ENCODE measurements at places on chromosomes 4 and X.

DNA sequence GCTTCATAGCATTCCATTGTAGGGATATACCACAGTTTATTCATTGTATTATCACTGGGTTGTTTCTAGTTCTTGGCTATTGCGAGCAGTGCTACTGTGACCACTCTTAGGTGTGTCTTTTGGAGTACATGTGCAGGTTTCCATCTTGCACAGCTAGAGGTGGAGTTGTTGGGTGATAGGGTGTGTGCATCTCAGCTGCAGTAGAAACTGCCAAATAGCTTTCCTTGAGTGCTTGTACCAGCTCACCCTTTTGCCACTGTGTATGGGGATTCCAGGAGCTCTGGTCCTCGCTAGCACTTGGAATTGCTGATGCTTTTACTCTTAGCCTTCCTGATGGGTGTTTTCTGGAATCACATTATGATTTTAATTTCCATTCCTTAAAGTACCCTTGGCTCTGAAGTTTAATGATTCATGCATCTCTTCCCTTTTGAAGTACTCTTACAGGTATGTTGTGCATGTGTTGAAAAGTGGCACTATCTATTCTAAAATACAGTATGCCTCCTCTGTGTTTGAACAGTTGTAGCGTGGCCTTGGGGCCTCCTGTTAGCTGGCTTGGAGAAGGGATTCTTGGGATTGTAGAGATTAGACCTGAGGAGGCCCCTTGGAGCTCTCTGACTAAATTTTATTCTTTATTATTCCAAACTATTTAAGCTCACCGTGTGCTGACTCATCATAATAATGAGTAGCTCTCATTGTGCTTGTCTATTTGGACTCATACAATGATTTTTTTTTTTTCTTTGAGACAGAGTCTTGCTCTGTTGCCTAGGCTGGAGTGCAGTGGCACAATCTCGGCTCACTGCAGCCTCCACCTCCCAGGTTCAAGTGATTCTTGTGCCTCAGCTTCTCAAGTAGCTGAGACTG lies 38.4 kb downstream of the HTT start:
- DNase-seq, result no peak

DNA sequence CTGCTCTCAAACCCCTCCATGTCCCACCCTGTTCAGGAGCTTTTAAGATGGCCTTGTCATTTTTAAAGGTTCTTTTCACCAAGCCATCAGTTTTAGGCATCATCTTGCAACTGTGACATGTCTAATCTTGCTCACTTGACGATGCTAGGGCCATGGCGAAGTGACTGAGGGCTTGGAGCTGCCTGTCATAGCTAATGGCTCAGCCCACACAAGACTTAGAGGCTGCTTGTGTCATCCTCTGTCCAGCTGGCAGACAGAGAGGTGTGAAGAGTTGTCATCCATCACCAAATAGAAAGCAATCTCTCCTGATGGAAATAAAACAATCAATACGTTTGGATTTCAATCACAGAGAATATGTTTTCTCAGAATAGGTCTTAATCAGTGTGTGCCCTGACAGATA lies 194.9 kb downstream of the HS6ST2 start:
- no peak for DNase-seq

- DNase-seq, result no peak
These were observed 365.0 kb downstream of the PPP3CA start for GRCh38 chr4:100982345-100982744.

DNA sequence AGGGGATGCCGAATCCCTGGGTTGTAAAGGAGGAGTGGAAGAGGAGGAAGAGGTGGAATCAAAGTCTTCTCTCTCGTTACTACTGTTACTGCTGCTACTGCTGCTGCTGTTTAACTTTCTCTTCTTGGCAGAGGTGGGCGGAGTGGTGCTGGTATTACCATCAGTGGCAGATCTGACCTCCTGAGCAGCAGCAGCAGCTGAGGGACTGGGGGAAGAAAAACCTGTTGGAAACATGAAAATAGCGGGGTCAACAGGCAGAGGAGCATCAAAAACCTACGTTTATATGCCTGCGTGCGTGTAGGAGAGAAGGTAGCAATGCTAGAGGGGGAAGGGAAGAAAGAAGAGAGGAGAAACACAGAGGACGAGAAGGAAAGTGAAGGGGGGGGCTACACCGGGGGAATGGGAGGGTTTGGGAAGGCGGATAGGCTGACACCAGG lies 339 bp downstream of the CUL4B start:
- DNase-seq, result no peak

DNA sequence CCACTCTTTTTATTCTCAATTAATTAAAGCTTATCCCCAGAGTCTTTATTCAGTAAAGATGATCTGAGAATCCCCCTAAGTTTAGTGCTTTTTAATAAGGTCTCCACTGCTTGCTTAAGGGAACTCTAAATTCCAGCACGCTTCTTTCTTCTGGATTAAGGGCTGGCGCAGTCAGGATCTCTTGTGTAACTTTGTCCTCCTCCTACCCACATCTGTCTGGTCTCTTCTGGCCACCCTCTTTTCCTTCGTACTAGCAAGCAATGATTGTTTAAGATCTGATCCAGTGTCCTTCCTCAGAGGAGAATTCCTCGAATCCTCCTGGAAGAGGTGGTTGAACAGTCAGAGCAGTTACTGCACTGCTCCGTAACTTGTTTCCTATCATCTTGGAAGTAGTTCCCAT lies 14.0 kb upstream of the PAQR3 start:
- no peak for DNase-seq

DNA sequence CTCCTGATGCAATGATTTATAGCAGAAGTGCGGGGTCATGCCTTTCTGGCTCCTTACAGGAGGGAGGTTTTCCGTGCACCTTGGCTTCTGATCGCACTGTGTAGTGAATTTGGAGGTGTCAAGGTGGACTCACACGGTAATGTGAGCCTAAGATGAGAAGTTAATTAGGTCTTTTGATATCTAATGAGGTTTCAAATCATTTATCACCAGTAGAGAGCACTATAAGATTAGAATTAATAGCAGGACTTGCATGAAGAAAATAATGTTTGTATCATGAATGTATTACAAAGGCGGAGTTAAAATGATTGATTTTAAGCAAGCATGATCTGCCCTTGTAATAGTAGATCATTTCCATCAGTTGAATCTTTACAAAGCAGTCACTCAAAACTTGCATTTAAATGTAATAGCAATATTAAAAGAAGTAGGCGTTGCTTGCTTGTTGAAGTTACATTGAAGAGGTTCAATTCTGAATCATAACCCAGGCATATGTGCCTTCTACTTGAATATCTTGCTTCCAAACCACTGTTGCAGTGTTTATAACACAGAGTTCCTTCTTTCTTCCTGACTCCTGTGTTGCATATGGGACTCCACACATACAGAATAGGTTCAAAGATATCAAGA lies 152.1 kb downstream of the FMR1NB start:
- no peak for DNase-seq

- DNase-seq, result no peak
These were observed 516.6 kb downstream of the PCDH18 start for GRCh38 chr4:137015426-137016409.

DNA sequence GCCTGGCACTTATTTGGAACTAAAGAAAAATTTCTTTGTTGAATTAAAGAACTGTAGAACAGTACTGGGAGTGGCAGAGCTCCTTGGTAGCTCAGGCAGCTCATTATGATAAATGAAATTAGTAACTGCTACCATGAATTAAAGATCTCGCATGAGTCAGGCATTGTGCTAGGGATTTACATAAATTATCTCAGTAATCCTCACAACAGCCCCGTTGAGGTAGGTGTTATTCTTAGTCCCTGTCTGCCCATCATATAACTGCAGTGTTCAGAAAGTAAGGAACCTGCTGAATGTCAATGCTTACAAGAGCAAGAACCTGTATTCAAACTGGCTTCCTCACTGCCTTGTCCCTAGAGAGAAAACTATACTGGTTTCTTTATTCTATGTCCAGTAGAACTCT lies 108.3 kb downstream of the NLGN4X start:
- no peak for DNase-seq

DNA sequence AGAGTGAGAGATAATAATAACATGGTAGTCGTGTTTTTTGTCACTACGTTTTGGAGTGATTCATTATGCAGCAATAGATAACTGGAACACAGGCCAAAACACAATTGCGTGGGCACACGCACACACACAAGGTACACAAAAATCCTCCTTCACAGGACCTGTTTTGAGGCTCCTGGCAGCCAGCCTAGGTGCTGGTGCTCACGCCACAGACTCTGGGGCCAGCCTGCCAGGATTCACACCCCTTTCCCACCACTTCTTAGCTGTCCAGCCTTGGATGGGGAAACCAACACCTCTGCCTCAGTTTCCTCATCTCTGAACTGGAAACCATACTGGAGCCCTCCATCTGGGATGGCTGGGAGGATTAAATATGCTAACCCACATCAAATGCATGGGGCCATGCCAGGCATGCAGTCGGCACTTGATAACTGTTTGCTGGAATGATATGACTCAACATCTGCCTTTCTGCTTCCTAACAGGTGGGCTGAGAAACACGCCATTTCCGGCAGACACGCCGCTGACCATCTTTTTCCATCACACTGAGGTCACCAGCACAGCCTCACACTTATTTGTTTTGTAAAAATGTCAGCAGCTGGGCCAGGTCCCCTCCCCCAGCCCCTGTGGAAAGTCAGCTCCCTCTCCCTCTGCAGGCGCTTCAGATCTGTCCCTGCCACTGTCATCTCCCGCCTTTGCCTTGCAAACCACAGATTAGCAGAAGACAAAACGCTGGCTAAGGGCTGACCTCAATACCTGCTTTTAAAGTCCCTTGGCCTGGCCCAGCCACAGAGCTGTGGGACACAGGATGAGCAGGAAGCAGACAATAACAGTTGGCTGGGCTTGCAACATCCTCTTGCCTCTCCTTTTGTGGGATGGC lies 237.5 kb downstream of the BCOR start:
- peak; percentile 88 for DNase-seq

DNA sequence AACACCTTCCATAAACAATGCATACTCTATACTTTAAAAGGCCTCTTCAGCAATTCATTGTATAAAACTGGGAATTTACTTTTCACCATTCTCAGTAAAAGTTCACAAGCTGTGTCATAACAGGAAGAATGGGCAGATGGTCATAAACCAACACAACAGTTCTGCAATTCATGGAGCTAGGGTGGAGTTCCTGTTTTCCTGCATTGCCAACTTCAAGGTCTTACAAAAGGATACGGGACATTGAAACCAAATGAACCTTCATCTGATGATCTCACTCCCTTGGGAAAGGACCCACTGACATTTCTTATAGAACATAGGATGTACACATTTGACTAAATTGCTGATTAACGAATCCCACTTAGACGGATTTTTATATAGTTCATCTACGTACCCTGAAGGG lies 4.1 kb downstream of the KDR start:
- DNase-seq, result no peak

GRCh38 chr4:5469861-5470260 lies 238.5 kb downstream of the EVC2 start:
- DNase-seq, result no peak

- DNase-seq, result no peak
These were observed 214.4 kb downstream of the TEX13A start for GRCh38 chrX:105006103-105006502.

GRCh38 chrX:45537936-45538335 lies 337.3 kb upstream of the DIPK2B start:
- no peak for DNase-seq

- DNase-seq, result no peak
These were observed 102.4 kb upstream of the MAML3 start for GRCh38 chr4:140256335-140256734.

DNA sequence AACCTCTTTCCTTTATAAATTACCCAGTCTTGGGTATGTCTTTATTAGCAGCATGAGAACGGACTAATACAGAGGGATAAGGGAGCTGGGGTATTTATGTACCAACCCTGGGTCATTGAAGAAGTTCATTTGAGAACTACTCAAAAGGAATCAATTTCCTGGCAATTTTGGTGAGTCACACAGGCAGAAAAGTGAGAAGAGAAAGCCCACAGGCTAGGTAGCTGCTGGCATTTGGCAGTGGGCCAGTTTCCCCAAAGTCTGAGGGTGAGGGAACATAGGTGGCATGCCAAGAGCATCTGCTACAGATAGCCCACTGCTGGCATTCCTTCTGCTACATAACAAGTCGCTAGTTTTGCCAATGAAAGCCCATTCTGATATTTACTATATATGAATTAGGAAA lies 411.2 kb downstream of the MID1IP1 start:
- DNase-seq, result no peak

DNA sequence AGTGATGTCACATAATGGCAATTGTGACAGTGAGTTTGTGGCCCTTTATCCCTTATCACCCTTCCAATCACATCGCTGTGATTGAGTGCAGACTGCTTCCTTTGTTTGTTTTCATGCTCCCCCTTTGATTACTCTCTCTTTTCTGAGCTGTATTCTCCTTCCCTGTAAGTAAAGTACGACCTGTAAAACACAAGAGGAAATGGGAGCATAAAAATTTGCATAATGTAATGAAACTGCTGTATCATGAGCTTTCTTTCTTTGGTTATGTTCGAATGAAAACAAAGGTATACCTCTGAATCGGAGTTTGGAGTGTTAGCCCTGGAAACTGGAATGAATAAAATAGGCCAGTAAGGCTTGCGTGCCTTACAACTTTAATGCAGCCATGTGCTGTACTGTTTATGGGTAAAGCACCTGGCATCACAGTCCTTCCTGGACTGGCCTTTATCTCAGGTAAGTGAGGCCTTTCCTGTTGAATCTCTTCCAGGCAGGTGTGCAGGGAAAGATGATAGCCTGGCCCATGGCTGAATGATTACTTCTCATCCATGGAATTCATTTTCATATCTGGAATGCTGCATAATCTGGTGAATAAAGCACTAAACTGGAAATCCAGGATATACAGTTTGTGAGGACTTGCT lies 26.6 kb upstream of the HS3ST1 start:
- DNase-seq, result no peak

GRCh38 chr4:1563768-1564485 lies 120.2 kb downstream of the FAM53A start:
- DNase-seq, result no peak

DNA sequence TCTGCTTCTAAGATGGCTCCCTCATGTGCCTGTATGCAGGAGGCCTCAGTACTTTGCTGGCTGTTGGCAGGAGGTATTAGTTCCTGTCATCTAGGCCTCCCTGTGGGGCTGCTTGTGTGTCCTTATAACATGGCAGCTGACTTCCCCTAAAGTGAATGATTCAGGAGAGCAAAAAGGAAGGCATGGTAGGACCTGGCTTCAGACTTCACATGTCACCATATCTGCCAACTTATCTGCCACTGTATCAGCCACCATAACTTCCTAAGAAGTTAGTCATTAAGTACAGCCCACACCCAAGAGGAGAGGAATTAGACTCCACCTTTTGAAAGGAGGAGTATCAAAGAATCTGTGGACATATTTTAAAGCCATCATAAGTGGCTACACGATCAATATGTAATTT lies 122.5 kb downstream of the UCHL1 start:
- no peak for DNase-seq

- no peak for DNase-seq
These were observed 10.5 kb upstream of the TLR3 start for GRCh38 chr4:186058253-186058979.

DNA sequence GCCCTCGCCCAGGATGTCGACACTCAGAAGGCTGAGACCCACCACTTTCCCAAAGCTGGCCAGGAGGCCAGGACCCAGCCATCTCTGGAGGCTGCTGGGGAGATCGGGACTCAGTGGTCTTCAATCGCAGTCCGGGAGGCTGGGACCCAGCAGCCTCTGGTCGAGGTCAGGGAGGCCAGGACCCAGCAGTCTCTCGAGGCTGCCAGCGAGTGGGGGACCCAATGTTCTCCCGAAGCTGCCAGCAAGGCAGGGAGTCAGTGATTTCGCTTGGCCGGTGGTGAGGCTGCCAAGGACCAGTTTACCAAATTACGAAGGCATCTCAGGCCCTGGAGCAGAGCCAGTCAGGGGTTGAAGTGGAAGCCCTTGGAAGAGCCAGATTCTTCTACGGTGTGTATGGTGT lies 181.6 kb downstream of the NAF1 start:
- DNase-seq, result no peak

Measured in ELF-1 (cell line).